ENCODE measurements at places on chromosomes 6 and 20.
A peak's percentile ranks its signal among the peaks of the same experiment; 100 is the strongest.

- no peak for DNase-seq
Observed at GRCh38 chr6:34557228-34557627, 1.1 kb upstream of the SPDEF start.

- DNase-seq: no peak
Observed at GRCh38 chr6:24936641-24937317, 1.0 kb upstream of the RIPOR2 start.

- DNase-seq: no peak
Observed at GRCh38 chr20:4350096-4350495, 334.7 kb upstream of the RNF24 start.

- DNase-seq: no peak
Observed at GRCh38 chr6:130997061-130997753, 65.8 kb downstream of the EPB41L2 start.

DNA sequence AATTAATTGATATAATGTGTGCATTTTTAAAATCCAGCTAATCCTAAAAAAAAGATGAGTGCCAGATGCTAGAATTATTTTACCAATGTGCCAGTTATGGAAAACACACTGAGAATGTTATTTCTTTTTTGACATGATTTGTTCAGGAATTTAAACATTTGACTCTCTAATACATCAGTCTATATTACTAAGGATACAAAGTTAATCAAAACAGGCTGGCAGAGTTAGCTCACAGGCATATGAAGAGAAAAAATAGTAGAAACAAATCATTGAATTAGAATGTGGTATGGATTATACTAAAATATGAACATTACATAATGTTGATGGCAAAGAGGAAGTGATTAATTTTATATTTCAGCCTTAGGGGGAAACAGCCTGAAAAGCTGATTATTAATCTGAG, 368.3 kb upstream of the GJE1 start:
- DNase-seq: no peak

DNA sequence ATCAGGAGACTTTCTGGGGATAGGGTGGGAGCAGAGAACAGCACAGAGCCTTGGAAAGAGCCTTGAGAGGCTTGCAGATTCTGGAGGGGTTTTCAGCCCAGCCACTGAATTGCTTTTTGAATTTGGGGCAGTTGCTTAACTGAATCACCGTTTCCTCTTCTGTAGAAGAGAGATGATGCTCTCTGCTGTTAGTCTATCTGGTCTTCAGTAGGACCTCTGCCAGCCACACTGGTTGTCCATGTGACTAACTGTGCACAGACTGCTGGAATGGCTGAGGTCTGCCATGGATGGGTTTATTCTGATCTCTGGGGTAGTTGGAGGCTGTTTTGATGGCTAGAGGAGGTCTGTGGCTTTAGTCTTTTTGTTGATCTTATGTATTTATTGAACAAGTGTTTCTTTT, 21.4 kb upstream of the PRDM1 start:
- DNase-seq: no peak

- DNase-seq: no peak
Observed at GRCh38 chr6:135346747-135347146, 150.8 kb downstream of the AHI1 start.

- DNase-seq: no peak
Observed at GRCh38 chr6:77650098-77650663, 2.7 kb upstream of the MEI4 start.

- peak; percentile 67 for DNase-seq
Observed at GRCh38 chr6:391559-392440, at the start of gene IRF4. Gene IRF4 (plus strand): TSS chr6:391752. CDS start chr6:393153, 1,401 bp downstream.

- no peak for DNase-seq
Observed at GRCh38 chr6:53591873-53592272, 47.0 kb upstream of the GCLC start.

DNA sequence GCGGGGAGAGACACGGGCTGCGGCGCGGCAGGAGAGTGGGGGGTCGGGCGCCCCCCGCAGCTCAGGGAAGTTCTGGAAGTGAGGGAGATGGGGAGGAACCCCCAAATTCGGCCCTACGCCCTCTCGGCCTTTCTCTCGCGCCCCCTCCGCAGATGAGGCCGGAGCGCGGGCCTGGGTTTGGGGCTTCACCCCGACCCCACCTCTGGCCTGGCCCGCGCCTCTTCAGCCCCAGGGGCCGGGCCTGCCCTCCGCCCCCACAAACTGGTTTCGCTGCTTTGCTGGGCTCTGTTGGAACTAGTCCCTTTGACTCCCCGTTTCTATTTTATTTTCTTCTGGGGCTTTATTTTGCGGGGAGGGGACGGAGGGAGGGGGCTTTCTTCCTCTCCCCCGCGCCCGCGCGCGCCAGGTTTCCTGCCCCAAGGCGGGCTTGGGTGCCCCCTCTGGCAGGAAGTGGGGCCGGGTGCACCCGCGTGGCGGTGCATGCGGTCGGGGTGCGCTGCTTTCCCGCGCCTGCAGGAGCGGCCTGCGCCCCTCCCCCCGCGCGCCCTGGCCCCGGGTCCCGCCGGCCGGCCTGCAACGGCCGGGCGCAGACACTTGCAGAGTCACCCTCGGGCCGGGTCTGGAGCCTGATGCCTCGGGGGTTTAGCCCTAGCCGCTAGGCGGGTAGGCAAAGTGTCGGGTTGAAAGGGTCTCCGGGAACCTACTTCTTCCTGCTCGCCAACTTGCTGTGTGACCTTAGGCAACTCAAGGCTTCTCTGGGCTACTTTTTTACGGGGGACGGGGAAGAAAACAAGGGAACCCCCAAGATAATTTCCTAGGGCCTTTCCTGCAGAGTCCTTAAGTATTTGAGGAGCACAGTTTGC, 1.3 kb downstream of the HMGA1 start:
- DNase-seq: peak; percentile 62

- no peak for DNase-seq
Observed at GRCh38 chr6:165223736-165224135, 85.7 kb downstream of the C6orf118 start.

- no peak for DNase-seq
Observed at GRCh38 chr6:115969930-115970273, 90.8 kb downstream of the FRK start.

GRCh38 chr6:151679081-151679480, 128.4 kb upstream of the ESR1 start:
- peak; percentile 6 for DNase-seq

GRCh38 chr6:151284012-151284411, 44.2 kb downstream of the AKAP12 start:
- no peak for DNase-seq

GRCh38 chr6:119476554-119476953, 127.0 kb upstream of the MAN1A1 start:
- DNase-seq: no peak

- DNase-seq: no peak
Observed at GRCh38 chr6:168101590-168102314, 22.7 kb upstream of the FRMD1 start.

GRCh38 chr6:170424604-170425126, 118.1 kb downstream of the FAM120B start:
- no peak for DNase-seq

GRCh38 chr20:55053389-55053788, 578.0 kb downstream of the DOK5 start:
- DNase-seq: no peak

DNA sequence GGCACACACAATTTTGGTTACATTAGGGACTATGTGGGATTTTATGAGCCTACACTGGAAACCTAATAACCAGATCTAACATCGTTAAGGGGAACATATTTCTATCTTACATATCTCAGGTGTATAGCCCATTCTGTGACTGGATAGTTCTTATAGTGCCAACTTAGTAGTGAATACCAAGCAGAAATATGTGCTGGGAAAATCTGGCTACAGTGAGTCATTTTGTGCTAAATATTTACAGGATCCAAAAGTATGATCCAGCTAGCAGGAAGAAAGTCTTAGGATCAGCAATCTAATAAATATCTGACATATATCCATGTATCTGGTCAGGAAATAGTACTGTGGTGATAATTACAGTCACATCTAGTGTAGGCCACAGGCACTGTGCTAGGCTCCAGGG, 94.6 kb upstream of the INSM1 start:
- no peak for DNase-seq

GRCh38 chr6:29824144-29824543, 3.5 kb upstream of the HLA-G start:
- DNase-seq: no peak

- no peak for DNase-seq
Observed at GRCh38 chr6:35687658-35688604, 784 bp downstream of the FKBP5 start.

DNA sequence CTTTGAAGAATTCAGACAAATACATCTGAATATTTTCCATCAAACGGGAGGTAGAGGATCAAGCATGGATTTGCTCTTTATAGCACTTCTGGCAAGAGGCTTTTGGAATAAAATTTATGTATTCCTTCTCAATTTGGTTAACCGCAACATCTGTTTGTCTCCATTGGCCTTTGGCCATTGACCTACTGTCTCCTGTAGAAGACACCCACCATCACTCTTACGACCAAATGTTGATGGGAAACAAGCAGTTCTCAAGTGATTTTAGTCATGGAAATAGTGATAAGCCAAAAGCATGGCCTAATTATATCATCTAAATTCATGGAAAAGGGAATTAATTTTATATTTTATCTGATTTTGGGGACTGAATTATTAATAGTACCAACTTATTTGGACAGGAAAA, 591.9 kb downstream of the CD109 start:
- no peak for DNase-seq

- no peak for DNase-seq
Observed at GRCh38 chr6:44276667-44277640, 6.7 kb downstream of the TMEM151B start.

GRCh38 chr20:36102809-36103596, 51.5 kb upstream of the EPB41L1 start:
- no peak for DNase-seq

- no peak for DNase-seq
Observed at GRCh38 chr6:123575188-123575587, 61.6 kb downstream of the TRDN start.

DNA sequence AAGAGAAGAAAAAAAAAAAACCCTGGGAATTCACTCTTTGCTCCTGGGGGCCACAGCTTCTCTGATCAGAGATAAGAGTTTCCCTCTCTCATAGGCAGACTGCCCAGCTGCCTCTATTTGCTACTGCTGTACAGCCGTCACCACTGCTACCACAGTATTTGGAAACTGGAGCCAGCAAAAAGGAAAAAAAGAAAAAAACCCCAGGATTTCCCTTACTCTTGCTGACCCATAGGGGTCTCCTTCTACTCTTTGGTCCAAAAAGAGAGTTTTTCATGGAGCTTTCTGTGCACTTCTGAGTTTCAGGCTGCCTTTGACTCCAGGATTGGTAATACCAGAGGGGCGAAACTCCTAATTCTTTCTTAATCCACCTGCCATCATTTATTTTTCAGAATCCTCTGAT, 89.7 kb downstream of the MDGA1 start:
- no peak for DNase-seq

DNA sequence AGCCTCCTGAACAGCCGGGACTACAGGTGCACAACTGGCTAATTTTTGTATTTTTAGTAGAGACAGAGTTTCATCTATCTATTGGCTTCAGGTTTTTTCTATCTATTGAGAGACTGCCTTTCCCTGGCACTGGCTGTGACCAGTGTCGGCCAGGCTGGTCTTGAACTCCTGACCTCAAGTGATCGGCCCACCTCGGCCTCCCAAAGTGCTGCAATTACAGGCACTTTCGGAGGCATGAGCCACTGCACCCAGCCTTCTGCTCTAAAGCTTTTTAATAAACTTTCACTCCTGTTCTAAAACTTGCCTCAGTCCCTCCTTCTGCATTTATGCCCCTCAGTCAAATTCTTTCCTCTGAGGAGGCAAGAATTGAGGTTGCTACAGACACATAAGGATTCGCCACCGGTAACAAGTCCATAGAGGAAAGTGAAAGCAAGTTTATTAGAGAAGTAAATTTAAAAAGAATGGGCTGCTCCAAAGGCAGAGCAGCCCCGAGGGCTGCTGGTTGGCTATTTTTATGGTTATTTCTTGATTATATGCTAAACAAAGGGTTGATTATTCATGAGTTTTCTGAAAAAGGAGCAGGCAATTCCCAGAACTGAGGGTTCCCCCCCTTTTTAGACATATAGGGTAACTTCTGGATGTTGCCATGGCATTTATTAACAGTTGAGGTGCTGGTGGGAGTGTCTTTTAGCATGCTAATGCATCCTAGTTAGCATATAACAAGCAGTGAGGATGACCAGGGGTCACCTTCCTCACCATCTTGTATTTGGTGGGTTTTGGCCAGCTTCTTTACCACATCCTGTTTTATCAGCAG, 44.8 kb upstream of the RNGTT start:
- DNase-seq: no peak
